NCI-H1417 (cell line): ENCODE measurements at places on chromosomes 1 and 21.

GRCh38 chr1:199857108-199857507 is 170.4 kb upstream of the NR5A2 start:
- no peak for DNase-seq

- no peak for DNase-seq
These were observed 26.0 kb downstream of the LMX1A start for GRCh38 chr1:165330483-165330882.

DNA sequence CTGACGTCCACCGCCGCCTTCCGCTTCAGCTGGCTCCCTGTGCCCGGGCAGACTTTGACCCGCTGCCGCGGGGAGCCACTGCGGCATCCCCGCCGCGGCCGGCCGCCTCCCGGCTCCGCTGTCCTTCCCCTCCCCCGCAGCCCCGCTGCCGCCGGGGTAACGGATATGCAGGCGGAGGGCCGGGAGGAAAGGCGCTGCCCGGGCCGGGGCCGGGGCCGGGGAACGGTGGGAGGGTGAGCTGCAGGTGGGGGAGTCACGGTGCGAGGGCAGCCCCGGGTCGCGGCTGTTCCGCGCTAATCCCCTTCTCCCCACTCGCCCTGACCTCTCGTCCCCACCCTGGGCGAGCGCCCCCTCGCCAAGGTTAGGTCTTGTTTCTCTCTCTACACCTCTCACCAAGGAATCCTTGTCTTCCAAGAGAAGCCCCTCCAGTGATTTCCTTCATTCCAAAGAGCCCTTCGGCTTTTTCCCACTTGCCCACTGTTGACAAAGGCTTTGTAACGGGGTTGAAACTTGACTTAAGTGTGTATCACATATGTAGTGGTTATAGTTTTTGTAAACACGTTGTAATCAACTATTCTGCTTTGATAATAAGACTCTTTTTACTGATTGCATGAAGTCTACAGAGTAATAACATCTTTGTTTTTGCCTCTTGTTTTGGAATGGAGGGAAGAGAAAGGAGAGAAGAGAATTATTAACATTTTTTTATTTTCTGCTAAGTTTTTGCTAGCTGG is 669 bp downstream of the XPR1 start:
- DNase-seq, result no peak

DNA sequence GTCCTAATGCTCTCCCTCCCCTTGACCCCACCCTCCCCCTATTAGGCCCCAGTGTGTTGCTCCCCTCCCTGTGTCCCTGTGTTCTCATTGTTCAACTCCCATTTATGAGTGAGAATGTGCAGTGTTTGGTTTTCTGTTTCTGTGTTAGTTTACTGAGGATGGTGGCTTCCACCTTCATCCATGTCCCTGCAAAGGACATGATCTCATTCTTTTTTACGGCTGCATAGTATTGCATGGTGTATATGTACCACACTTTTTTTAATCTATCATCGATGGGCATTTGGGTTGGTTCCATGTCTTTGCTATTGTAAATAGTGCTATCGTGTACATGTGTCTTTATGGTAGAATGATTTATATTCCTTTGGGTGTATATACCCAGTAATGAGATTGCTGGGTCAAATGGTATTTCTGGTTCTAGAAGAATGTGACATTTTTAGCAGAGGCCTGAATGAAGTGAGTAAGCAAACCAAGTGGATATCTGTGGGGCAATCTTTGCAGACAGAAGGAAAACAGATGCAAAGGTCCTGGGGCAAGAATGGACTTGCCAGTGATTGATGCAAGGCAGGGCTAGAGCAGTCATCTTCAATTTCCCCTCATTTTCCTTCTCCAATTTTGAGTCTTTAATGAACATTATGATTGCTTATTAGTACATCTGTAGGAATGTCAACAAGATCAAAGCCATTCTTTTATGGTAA is 50.2 kb downstream of the UBE4B start:
- no peak for DNase-seq

GRCh38 chr1:218823291-218823900 is 350.3 kb upstream of the LYPLAL1 start:
- no peak for DNase-seq

- no peak for DNase-seq
These were observed 32.9 kb downstream of the IFI44 start for GRCh38 chr1:78682496-78682895.

DNA sequence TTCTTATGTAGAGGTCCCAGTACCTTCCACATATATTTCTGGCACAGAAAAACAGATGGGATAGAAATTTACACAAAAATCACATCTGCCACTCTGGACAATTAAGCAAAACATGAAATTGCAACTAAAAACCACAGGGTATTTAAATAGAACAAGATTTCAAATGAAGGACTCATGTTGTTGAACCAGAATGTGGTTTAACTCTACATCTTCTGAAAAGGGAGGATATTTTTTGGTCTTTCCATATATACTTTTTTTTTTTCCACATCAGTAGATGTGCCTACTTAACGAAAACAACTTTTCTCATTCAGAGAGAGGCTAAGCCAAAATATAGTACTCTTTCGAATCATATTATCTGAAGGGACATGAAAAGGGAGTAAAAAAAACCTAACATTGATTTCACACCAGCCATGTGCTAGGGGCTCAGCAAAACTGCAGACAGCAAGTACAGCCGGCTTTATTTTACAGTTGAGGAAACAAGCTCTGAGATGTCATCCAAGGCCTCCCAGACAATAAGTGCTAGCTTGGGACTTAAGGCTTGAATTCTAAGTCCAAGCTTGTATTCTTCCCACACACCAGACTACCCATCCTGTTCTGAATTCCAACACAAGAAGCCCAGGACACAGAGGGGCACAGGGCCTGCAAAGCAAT is 208.9 kb downstream of the PBX1 start:
- no peak for DNase-seq

DNA sequence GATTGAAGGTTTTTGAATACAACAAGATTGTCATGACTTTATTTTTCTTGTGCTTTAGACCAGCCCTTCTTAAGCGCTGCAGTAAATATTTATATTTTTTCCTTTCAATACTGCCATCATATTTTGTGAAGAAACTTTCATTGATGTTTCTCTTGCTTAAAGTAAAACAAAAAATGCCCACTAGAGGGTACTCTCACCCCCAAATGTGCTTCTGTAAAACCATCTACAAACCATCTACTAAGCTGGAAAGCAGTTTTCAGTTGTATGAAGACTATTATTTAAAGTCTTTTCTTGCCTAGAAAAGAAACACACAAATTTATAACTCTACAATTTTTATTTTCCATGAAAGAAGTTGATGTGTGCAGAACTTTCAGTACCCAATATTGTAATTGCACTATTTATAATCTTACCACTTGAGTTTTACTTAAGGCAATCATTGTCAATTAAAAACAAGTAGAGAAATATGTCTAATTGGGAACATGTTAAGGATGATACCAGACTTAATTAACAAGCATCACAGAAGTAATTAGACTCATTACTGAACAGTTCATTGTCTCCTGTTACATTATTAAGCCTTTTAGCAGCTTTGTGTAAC is 10.7 kb downstream of the LEPR start:
- DNase-seq, result peak; percentile 51

DNA sequence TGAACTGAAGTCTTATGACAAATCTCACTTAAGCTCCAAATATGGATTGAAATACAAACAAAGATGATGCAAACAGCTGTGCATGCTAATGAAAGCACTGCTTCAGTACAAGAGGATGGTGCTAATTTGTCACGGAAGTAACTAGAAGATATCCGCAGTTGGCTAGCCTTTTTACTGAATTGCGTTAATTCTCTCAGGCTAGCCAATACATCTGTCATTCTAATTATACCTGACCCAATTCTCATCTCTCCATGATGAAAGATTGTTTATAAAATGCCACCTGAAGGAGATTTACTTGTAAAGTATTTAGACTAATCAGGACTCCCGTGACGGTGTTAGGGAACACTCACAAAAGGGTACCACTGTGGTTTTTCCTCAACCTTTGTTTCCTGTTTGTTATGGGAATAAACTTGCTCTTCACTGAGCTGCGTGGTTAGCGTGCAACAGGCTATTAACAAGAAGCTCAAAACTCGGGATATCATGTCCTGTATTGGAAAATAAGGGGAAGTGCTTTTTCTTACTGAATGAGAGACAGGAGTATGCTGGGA is 162.5 kb downstream of the APP start:
- DNase-seq, result peak; percentile 84

DNA sequence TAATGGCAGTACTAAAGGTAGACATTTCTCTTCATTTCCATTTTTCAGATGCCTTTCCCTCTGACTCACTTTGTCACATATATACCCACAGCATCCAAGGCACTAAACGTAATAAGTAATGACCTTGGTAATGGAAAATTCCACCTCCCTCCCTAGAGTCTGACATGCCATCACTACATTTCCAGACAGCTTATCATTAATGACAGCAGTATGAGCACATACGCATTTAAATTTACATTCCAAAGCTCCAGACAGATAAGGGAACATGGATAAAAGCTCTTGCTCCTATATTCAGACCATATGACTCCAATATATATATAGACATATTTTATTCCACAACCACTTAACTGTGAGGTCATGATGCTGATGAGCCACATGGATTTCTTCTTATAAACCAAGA is 191.7 kb upstream of the GORAB start:
- DNase-seq, result no peak

DNA sequence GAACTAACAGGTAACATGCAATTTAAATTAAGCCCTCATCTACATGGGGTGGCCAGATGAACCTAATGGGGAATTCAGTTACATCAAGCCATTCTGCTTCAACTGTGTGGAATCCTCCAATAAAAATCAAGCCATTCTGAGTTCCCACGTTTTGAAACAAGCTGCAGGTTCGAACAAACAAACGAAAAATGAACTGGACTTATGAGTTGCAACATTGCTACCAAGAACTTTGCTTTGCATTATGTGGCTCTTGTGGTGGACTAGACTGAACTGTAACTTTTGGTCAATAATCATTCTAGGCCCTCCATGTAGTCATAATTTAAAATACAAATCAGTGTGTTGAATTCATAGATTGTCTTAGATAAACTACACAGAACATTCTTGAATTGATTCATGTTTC is 517.2 kb downstream of the PTBP2 start:
- DNase-seq, result peak; percentile 47

DNA sequence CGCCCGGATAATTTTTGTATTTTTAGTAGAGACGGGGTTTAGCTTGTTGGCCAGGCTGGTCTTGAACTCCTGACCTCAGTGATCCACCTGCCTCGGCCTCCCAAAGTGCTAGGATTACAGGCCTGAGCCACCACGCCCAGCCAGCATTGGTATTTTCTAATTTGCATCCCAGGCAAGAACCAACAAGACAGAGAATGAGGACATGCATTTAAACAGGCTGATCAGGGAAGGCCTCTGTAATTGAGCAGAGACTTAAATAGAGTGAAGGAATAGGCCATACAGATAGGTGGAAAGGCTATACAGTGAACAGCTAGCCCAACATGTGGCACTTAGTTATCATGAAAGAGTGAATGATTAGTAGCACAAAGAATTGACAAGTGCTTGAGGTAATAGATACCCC is 230.4 kb downstream of the SLC35F3 start:
- no peak for DNase-seq

GRCh38 chr1:211944733-211945500 is 90.4 kb downstream of the INTS7 start:
- no peak for DNase-seq

- no peak for DNase-seq
These were observed 139.3 kb upstream of the KIAA0040 start for GRCh38 chr1:175331891-175332290.

- no peak for DNase-seq
These were observed 17.4 kb downstream of the ZNF326 start for GRCh38 chr1:90012300-90012699.
